ENCODE measurements at places on chromosomes 12 and 14.

DNA sequence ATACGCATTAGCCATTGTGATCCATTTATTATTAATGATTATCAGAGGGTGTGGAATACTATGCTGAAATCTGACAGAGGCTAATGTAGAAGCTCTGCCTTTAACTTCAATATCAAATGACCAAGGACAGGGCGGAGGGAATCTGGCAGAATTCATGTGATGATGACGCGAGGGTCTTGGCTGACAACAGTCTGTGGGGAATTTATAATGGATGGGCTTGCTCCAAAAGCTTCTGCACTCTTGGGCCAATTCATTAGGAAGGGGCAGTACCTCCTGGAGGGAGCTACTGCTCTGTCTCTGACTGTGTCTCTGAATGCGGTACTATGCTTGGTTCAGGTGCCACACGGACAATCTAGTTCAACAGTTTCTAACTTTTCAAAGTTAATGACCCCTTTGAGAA lies 46.2 kb downstream of the GALNT8 start:
- DNase-seq: no peak

DNA sequence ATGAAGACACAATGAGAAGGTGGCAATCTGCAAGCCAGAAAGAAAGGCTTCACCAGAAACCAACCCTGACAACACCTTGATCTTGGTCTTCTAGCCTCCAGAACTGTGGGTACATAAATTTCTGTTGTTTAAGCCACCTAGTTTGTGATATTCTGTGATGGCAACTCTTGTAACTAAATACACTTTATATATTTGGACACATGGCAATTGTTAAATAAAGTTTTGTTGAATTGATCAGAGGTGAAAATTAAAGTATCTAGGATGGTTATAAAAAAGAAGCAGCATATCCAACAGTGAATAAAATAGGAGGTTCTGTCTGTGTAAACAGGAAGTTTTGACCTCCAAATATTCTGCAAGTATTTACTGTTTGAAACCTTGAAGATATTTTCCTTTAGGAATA lies 516.3 kb downstream of the SOX5 start:
- DNase-seq: no peak

DNA sequence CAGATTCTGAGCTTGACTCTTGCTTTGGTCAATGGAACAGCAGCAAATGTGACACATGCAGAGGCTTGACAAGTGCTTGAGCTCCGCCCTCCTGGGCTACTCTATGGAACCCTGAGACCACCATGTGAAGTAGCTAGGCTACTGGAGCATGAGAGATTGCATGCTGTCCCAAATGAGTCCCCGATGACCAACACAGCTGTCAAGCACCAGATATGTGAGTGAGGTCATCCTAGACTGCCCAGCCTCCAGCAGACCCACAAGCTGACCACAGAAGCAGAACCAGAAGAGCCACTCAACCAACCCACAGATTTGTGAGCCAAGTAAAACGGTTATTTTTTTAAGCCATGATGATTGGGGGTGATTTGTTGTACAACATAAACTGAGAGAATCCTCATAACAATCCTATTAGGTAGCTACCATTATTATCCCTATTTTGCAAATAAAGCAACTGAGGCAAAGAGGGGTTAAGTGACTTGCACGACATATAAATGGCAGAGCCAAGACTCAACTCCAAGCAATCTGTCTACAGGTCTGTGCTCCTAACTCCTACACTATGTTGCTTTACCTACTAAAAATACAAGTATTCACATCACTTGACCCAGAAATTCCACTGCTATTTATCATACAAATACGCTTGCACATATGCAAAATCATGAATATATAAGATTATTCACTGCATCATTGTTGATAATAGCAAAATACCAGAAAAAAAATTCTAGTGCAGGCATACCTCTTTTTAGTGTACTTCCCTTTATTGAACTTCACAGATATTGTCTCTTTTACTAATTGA lies 136.2 kb downstream of the NDUFA12 start:
- DNase-seq: no peak

DNA sequence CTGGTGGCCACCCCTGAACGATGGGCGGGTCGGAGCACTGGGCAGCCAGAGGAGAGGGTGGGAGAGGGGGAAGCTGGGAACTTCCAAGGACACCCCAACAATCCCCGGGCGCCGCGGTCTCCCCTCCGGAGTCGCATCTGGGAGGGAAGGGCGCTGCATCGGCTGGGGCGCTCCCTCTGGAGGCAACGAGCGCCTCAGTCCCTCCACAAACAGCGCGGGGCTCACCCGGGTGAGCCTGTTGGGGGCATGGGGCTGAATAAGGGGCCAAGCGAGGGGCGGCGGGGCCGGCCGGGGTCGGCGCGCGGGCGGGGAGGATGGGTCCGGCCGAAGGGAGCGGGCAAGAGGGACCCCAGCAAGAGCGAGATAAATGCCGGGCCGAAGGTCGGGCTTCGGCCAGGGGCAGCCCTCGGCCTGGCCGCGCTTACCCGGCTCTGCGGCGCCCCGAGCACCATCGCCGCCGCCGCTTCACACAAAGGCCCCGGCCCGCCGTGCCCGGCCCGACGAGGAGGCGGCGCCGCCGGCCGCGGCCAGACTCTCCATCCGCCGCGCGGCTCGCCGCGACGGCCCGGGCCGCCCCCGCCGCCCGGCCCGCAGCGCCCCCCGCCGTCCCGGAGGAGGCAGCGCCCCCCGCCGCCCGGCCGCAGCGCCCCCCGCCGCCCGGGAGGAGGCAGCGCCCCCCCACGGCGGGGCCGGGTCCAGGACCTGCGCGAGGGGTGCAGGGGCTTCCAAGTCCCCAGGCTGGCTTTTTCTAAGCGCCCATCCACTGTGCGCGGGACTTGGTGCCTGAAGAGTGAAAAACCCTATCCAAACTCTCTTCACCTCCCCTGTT lies at the start of gene ZBTB39:
Gene ZBTB39, minus strand, starts transcription at position 567 of the 829 bp plus-strand sequence. CDS start 1,629 bp downstream, outside the sequence.
- DNase-seq: peak; percentile 66

DNA sequence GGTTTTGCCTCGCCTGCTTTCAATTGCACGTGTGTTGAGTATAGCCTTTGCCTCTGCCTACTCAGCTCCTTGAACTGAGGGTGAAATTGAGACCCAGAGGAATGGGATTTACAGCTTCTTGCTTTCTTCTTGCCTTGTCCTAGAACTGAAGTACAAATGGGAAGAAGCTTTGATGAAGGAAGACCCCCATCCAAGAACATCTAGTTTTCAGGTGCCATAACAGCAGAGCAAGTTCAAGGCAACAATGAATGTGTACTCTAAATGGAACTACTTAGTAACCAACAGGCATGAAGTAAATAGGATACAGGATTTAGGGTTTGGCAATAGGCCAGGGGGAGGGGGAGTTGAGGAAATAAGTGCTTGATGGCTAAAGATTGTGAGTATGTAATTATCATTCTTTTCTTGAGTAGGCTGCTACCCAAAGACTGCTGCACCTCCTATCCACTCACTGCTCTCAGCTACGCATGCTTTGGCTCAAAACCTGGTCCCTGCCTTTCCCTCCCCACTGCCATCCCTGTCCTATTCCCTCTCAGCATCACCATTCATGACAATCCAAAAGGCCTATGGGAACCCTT lies 2.1 kb downstream of the GPX2 start:
- DNase-seq: no peak

- DNase-seq: no peak
Observed at GRCh38 chr12:101759396-101760047, 20.3 kb upstream of the SYCP3 start.

DNA sequence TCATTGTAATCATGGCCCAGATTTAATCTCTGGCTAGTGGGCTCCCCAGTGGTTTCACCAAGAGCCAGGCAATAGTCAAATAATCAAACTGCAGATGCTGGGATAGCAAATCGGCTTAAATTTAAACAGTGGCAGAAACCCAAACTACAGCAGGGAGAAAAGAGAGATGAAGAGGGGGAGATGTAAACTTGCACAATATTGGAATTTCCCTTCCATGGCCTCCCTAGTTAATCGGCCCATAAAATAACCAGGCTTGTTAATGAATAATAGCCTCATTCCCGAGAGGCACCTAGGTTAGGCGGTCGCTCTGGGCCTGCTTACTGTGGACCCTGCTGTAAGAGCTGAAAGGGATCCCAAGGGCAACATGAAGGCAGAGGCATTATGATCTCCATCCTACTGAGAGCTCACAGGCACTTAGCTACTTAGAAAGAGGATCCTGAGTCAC lies 116.2 kb downstream of the NUAK1 start:
- DNase-seq: no peak

DNA sequence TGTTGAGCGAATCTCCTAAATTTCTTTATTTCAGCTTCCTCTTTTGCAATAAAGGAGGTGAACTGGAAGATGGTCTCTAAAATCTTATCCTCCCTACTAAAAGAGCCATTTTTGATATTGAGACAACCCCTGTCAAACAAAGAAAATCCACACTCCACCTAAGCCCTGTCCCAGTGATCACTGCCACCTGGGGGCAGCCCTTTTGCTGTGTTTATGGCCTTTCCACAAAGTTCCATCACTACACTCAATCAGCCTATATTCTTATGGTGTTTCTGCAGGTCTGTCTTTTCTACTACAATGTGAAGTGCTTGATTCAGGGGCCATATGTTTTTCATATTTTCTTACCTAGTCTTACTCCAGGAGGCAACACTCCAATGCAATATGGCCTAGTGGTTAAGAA lies 163.7 kb downstream of the BMP4 start:
- no peak for DNase-seq

- DNase-seq: no peak
Observed at GRCh38 chr14:21978184-21978998, 304.8 kb upstream of the OR4E1 start.

GRCh38 chr14:72503696-72504368 lies 390.1 kb downstream of the DPF3 start:
- no peak for DNase-seq

DNA sequence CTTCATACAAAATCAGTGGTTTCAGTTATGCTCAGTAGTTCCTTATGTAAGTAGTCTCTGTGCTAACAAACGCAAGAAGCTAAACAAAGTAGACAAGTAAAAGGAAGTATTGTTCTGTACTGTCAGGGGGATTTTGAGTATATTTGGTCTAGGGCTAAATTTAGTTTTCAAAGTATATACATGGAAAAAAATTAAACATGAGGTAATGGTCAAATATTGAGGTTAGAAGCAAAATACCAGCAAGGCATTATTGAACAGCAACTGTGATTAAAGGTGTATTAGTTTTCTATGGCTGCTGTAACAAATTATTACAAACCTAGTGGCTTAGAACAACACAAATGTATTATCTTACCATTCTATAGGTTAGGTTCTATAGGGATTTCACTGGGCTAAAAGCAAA lies 18.8 kb downstream of the GNG2 start:
- no peak for DNase-seq

DNA sequence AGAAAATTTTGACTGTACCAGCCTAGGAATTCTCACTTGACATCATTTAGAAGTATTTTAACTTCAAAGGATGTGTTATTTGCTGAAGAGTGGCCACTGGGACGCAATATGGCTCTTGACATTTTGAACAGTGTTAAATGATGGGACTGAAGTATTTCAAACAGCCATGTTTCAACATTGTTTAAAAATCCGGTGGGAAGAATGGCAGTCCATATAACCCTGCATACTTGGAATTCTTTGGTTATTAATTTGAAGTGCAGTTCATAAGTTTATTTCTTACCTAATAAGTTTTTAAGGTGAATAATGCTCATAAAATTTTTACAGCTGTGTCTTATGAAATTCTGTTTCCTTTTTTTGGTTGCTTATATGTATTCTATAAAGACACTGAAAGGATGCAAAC lies 8.3 kb downstream of the TMTC2 start:
- DNase-seq: no peak

DNA sequence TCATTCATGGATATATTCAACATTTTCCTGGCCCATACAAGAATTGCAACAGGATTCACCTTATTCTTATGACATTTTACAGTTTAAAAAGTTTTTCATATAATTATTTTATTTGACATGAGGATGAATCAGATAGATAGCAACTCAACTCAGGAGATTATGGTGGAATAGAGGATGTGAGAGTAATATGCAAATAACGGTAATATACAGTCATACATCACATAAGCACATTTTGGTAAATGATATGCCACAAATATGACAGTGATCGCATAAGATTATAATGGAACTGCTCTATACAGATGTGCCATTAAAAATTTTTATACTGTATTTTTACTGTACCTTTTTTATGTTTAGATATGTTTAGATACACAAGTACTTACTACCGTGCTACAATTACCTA lies 24.1 kb upstream of the CRADD start:
- DNase-seq: no peak

DNA sequence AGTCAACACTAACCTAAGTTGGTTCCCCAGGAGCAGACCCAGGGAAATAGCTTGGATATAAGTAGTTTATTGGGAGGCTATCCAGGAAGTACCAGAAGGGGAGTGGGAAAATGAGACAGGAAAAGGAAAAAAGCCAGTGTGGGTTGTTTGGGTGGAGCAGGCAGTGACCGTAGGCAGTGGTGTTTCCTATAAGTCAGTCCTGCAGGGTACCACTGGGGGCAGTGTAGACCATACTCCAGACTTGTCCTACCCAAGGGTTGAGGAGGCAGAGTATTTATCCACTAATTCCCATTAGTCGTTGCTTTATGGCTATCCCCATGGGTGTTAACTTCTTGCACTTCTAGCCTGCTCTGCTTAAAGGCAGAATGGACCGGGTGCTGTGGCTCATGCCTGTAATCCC lies 6.4 kb upstream of the CCDC60 start:
- DNase-seq: no peak

- no peak for DNase-seq
Observed at GRCh38 chr12:30531731-30532678, 163.7 kb downstream of the IPO8 start.

DNA sequence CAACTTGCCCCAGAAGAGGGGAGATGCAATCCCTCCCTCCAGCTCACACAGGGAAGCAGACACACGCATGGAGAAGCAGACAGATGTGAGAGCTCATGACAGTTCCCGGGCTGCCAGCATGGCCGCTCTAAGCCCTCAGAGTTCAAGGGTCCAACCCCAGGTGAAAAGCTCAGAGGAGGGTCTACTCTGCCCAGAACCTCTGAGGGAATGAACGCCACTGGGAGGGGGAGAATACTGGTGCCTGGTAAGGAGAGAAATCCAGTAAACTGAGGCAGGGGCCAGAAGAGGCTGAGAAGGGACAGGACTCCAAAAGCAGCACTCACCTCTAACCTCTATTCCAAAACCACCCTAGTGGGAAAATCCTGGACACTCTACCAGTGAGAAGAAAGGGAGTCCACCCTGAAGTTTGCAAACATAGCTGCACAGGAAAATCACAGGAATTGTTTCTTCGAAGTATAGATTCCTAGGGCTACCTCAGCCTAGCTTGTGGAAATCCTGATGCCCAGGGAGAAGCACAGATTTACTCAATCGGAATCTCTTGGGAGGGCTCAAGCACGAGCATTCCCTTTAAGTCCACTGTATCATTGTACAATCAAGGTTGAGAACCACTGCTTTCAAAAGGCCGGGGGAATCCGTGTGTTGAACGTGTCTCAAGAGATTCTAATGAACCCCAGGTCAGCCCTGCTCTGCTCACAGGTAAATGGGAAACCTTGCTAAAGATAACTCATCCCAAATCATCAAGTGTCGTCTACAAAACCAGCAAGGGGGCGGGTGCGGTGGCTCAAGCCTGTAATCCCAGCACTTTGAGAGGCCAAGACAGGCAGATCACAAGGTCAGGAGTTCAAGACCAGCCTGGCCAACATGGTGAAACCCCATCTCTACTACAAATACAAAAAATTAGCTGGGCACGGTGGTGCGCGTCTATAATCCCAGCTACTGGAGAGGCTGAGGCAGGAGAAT lies 34.3 kb upstream of the PLEKHG6 start:
- no peak for DNase-seq

All from mesothelial cell of epicardium (in vitro differentiated cells).